Cortex of kidney (tissue), 1 donor: ENCODE measurements at places on chromosomes 1 and 21.

- DNase-seq = no peak
Observed at GRCh38 chr1:44662683-44663030, 11.6 kb downstream of the TMEM53 start.

GRCh38 chr21:32380940-32381339, 11.9 kb downstream of the URB1 start:
- DNase-seq = no peak

DNA sequence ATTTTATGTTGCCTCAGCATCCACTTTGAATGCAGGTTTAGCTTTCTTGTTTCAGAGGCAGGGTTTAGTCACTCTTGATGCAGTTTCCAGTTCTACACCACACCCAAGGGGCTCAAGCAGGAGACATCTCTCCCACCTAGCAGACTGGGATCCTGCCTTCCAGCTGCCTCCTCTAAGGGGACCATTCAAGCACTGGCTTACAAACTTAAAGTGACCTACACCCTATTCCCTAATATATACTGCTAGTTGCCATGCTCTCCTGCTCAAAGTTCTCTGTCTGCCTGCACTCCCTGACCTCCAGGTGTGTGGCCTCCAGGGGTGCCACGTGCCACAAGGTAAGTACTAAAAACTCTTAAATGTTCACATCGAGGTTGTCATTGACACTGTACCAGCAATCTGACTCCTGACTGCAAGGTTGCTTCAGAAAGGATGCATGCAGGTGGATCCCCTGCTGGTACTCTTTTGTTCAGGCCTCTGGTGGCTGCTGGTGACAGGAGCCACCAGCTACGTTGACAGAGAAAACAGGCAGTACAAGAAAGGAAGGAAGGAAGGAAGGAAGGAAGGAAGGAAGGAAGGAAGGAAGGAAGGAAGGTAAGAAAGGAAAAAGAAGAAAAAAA, 185.9 kb downstream of the COQ8A start:
- DNase-seq = no peak

DNA sequence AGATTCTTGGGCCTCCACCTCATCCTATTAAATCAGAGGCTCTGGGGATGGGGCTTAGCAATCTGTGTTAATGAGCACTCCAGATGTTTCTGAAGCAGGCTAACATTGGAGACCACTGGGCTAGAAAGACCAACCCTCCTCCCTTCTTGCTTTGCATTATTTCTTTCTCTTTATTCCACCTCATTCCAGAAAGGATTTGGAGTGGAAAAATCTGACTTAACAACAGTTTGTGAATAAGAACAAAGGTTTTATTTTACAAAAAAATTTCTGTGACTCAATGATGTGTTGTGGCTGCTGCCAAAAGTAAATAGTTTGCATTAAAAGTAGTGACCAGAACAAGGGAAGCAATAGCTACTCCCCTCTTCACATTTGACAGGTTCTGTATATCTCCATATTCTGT, 79.4 kb downstream of the TGFB2 start:
- no peak for DNase-seq

GRCh38 chr1:4684864-4685522, 30.6 kb downstream of the AJAP1 start:
- DNase-seq = no peak

DNA sequence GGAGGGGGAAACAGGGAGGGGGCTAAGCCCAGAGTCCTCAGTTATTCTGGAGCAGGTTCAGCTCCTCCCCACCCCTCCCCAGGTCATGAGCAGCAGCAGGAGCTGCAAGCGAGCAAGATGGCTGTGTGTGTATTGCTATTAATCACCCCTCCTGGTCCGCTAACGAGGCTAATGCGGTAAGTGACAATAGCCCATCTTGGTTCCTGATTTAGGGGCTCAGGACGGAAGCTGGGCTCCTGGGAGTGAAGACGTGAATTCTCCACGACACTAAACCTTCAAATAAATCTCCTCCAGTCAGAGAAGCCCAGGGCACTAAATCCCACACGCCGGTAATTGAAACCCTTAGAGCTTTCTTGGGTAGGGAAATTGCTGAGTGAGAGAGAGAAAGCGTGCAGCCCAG, 76.1 kb downstream of the TMEM53 start:
- DNase-seq = no peak

DNA sequence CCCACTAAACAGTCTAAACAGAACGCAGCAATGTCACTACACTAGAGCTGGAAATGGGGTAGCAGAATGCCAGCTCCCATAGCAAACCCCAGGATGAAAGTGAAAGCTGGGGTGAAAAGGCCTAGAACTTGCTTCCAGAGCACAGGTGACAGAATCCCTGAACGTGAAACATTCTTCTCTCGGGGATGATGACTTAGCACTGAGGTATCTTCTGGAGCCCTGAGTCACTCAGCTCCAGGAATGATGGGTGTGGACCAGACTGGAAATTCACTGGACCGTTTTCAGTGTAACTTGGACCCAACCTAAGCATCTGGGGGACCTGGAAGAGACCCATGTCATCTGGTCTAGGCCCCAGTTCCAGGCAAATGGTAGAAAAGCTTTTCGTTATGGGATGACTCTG, 108.9 kb downstream of the CDC7 start:
- DNase-seq = no peak

GRCh38 chr1:158564608-158565007, 5.8 kb downstream of the OR6P1 start:
- no peak for DNase-seq

GRCh38 chr1:20165522-20165951, 20.4 kb upstream of the UBXN10 start:
- no peak for DNase-seq

DNA sequence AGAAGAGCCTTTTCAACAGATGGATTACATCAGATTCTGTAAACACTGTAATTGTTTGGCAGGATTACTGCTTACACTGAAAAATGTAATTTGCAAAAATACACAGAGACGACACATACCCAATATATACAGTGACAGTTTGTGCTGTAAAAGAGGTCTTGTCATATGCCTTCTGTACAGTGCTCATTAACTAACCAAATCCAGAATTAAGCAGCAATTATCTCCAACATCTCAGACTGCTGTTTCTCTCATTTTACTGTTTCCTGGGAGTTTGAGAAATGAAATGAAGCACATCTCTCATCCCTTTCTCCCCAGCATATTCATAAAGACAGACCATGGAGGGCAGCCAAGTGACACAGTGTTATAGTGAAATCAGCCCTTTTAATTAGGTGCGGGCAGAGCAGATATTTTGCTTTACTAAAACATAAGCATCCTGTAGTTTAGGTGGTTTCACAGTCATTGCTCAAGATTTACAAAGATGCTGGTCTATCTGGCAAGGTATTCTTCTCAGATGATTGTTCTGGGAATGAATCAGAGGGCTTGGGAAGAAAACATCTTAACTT, 618.4 kb upstream of the USP24 start:
- DNase-seq = no peak

DNA sequence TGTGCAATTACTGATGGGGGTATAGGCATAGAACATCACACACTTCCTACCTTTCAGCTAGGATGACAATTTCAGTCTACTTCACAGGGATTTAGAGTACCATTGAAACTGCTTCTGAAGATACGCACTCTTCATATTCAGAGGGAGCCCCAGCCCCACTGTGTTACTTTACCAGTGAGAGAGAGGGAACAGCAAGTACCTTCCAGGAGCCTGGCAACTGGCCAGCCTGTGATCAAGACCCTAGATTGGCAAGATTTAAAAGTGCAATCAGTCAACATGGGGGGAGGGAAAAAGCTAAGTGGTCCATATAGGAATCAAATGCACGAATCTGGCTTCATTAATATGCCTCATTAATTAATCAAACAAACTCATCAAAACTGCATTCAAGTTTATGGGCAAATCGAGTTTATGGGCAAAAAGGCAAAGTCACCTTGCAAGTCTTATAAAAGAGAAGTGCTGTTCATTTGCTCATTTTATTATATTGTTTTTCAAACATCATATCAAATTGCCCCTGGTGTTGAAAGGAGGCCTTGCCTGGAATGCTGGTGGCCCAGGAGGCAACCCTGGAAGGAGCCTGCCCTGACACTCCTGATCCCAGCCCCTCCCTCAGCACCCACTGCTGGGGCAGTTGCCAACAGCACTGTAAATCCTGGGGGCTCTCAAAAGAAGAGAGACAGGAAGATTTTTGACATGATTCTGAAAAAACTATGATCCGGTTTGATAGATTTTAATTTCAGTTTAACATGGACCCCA, 184.9 kb upstream of the DPT start:
- no peak for DNase-seq

DNA sequence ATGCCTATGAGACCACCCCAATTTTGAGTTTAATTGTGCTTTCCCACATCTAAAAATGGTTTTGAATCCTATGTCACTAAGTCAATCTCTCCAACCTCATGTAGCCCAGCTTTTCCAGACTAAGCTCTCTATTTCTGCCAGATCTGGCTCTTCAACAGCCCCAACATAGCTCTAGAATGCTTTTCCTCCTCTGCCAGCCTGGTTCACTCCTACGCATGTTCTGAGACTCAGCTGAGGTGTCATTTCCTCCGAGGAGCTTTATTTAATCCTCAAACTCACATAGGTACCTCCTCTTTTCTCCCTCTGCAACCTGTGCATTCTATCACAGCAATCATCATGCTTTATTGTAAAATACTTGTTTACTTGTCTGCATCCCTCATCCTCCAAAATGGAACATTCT, 517.8 kb upstream of the BEND5 start:
- DNase-seq = no peak

DNA sequence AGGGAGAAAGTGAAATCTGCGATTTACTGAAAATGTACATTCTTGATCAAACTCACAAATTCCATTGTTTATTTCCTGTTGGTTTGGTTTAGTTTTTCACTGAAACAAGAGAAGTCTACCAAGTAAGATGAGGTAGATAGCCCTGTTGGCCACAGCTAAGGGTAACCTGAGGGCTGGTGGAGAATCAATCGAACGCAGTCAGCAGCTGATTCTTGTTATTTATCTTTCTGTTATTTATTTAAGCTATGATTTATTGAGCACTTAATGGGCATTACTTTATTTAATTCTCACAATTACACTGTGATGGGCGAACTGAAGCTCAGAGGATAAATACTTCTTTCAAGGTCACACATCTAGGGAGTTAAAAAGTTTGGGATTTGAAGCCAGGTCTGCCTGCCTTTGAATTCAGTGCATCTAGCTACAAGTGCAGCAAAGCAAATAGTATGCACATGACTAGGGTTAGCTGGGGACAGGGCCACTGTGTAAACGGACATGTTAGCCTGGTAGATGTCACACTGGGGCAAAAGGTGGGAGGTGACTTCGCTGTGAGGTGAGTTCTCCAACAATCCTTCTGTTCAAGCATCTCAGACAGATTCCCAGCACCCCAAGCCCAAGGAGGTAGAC, 106.5 kb upstream of the GADD45A start:
- DNase-seq = no peak

GRCh38 chr1:234681065-234681464, 71.1 kb upstream of the IRF2BP2 start:
- DNase-seq = no peak

- DNase-seq = no peak
Observed at GRCh38 chr1:112998592-112999235, 42.7 kb upstream of the SLC16A1 start.

DNA sequence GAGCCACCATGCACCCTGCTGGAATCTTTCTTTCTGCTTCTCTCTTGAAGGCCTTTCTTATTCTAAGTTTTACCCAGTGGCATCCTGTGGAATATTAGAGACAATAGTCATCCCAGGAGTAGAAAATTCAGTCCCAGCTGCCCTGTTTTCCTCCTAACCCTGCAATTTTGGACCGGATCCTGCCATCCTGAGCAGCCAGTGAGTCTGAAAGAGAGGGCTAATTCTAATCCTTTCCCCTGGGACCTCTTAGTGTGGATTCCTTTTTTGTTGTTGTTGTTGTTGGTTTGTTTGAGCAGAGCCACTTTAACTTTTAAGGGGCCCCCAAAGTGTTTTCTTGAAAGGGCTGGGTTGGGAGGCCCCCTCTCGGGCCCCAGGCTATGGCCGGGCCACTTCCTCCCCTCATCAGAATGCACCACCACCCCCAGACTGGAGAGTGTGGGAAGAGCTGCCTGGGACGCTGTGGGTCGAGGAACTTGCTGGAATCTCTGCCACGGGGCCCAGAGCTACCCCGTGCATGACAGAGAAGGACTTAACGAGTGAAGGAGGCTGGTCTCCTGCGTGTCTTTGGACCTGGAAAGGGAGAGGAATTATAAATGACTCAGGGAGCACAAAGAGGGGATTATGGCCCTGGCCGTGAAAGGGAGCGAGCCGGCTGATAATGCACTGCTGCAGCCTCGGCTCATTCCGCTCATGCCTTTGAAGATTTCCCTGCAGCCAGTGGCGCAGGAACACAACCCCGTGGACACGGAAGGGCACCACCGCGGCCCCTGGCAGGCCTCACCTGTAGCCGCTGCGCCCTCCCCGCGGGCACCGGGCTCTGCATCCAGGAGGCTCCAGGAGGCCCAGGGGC, 81.0 kb upstream of the AKT3 start:
- no peak for DNase-seq

DNA sequence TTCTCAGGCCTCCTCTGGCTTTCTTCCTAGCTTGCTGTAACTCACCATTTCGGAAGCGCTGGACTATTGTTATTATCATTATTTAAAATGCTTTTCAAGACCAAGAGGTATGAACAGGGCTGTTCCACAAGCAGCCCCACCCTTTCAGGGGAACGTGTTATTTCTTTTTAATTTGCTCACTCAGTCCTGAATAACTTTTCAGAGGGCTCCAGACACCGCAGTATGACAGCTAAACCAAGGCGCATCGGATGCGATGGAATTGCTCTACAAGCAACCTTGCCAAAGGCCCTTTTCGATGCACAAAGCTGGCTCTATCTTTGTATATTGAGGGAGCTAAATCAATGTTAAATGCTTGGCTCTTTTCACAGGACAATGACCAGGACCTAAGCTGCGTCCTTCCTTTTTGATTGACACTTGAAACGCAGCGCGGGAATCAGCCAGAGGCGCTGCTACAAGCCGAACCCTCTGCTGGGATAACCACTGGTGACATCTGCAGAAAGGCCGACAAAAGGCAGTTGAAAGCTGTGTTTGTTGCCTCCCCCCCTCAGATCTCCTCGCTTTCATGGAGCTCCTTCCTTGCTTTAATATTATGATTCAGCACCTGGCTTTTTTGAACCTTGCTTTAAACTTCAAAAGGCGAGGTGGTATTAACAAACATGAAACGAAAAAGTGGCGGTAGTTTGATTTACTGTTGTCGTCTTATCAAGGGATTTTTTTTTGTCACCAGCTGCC, 204.7 kb upstream of the PROX1 start:
- DNase-seq = no peak

GRCh38 chr1:74895411-74895810, 162.5 kb downstream of the TYW3 start:
- DNase-seq = no peak
